ENCODE measurements at places on chromosomes 4 and X.
A peak's percentile ranks its signal among the peaks of the same experiment; 100 is the strongest.

DNA sequence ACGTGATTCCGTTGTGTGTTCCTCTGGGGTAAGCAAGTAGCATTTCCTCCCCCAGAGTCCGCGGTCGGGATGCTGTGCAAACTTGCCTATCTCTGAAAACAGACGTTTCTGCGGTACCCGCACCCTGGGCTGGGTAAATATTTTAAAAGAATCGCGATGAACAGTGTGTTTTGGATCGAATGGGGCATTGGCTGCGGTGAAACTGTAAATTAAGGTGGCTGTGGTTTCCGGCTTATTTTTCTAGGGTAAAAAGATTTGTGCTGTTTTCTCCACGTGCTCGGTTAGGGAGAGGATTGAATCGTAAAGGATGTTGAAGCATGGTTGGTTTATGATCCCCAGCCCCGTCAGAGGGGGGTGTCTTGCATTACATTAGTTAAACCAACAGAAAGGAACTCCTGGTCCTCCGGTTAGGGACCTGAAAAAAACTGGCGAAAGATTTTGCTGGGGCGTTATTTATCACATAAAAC, 1.2 kb downstream of the HHIP start:
- no peak for DNase-seq

DNA sequence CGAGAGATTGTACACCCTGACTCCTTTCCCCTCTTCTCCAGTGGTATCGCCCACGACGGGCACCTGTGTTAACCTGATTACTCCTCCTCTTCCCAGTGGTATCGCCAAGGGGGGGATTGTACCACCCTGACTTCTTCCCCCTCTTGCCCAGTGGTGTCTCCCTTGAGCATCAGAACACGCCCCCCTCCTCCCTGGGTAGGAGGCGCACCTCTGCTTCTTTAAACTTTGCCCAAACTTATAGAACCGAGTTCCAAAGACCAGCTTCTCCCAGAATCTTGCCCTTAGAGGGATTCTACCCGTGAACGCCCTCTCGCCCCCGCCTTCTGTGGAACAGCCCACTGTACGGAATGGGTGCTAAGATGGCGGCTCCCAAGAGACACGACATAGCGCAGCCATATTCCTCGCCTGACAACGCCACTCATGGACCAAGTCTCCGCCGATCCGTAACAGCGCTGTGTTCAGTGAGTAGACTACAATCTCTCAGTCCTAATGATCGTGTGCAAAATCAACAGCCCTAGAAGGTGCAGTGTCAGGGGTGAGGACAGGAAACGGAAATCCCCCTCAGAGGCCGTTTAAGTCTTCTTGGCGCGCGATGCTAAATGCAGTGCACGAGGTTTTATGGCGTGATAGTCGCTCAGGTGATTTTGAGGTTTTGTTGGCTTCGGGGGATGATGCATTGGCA, 4.2 kb upstream of the ZNF157 start:
- peak; percentile 71 for DNase-seq

DNA sequence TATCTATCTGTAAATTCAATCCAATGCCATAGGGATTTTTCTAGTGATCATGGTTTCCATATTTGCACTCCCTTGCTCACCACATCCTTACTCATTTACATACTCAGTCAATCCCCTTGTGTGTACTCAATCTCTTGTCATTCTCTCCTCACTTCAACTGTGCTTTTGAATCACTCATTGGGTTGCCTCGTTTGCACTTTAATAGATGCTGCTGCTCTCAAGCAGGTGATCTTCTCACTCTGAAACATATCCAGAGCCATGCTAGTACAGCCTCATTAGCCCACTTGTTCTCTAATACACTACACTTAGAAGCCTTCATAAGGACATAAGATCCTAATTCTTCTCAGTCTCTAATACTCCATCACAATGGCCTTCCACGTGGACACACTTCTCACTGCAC, 507.9 kb downstream of the TECRL start:
- no peak for DNase-seq

DNA sequence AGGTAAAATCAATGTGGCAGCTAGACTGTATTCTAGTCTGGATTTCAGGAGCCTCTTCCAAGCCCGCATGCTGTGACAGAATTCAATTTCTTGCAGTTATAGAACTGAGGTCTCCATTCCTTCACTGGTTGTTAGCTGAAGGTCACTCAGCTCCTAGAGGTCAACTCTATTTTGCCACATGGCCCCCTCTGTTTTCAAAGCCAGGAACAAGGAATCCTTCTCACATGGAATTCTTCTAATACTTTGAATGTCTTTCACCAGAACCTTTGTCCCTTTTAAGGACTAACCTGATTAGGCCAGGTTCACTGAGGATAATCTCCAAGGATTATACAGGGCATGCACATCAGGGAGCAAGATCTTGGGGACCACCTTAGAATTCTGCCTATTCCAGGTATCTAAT, 23.4 kb upstream of the MMRN1 start:
- no peak for DNase-seq

DNA sequence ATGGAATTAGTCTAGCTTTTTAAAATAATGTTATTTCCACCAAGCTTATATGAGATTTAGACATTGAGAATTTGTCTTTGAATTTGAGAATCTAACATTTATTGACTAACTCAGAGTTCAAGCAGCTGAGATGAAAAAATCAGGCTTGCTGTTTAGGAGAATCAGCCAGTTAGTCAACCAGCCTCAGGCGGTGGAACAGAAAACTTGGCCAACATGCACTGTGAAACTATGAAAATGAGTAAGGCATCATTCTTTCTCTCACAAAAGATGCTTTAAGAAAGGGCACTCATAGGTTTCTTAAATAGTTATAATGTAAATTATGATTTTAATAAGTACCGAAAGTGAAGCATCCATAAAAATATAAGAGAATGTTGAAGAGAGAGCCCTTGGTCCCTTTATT, 84.2 kb downstream of the NFKB1 start:
- no peak for DNase-seq

DNA sequence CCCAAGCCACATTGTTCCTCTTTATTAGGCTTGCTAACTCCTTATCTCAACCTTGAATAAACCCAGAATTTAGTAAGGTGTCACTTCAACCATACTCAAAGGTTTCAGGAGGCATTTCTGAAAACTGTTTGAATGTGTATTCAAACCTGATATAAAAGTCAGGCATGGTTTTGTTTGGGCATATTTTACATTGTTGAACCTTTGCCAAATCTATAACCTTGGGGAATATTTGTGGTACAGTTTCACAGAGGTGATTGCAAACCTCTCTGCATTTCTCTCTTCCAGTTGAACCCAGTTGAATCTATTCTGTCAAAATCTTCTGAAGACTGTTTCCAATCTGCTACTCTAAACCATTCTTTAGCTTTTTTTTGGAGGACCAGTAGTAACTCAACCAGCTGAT, 409.0 kb downstream of the TECRL start:
- no peak for DNase-seq

DNA sequence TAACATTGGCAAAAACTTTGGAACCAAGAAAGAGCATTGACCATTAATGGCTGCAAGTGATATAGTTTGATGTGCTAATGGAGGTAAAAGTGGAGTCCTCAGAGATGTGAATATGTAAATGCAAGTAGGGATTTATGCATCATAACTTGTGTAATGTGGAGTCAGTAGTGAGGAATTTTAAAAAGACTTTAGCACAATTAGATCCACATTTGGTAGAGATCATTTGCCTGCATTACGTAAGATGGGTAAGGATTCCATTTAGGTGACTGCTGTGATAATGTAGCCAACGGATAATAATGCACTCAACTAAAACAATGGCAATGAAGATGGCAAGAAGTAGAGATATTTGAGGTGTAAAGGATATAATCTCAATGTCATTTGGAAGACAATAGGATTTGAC, 1128.4 kb downstream of the ADGRL3 start:
- DNase-seq = no peak

All from Right ventricle myocardium superior (tissue), 1 donor.